Caudate nucleus (tissue), 63 donors: ENCODE measurements at places on chromosomes 16 and 17.

GRCh38 chr16:79261481-79261940 is 339.0 kb downstream of the MAF start:
- DNase-seq = peak; percentile 3

GRCh38 chr17:75633486-75634375 is 497 bp downstream of the SMIM5 start:
- DNase-seq = peak; percentile 83

- no peak for DNase-seq
Measured at GRCh38 chr17:8949061-8949661, 16.3 kb downstream of the PIK3R5 start.

GRCh38 chr17:50465171-50465570 is 3.5 kb downstream of the CHAD start:
- no peak for DNase-seq

DNA sequence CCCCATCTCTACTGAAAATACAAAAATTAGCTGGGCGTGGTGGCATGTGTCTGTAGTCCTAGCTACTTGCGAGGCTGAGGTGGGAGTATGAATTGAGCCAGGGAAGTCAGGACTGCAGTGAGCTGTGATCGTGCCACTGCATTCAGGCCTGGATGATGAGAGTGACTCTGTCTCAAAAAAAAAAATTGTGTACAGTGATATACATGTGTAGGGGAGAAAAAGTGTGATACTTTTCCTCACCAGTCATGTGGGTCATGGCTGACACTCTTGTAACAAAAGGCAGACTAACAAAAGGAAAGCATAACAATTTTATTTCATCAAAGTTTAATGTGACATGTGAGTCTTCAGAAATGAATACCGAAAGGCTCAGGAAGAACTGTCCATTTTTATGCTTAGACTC is 2.0 kb upstream of the ABCC12 start:
- no peak for DNase-seq

GRCh38 chr17:17666111-17666714 is 15.0 kb upstream of the RAI1 start:
- no peak for DNase-seq

DNA sequence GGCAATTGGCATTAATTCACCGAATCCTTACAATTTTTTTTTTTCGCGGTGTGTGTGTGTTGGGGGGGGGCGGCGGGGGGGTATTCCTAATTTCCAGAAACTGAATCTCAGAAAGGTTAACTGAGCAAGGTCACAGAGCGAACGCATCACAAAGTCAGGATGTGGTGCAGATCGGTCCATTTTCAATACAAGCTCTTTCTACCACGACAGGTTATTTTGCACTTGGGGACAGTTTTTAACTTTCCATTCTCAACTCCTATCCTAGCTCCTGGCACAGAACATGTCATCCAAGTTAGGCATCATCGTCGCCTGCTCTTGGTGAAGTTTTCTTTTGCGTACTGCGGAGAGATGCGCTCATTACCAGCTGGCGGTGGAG is 15.4 kb upstream of the ERN1 start:
- DNase-seq = no peak

GRCh38 chr16:8963010-8963820 is 491 bp downstream of the USP7 start:
- DNase-seq = no peak

DNA sequence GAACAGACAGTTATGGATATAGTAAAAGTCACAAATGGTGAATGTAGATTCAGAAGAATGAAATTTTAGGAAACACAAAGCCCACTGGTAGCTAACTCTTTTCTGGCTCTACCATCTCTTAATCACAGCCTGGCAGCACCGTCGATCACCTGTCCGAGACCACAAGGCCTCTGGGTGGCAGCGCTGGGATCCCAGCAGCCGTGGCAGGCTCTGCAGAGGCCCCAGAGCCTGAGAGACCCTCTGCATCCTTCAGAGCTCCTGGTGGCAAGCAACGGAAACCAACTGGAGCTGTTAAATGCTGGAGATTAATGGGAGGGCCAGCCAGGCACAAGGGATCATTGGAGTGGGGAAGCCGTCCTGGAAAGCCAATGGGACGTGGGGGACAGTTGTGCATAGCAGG is 26.3 kb downstream of the LAT start:
- DNase-seq = no peak

- peak; percentile 44 for DNase-seq
Measured at GRCh38 chr17:57085448-57086068, 512 bp downstream of the AKAP1 start.

DNA sequence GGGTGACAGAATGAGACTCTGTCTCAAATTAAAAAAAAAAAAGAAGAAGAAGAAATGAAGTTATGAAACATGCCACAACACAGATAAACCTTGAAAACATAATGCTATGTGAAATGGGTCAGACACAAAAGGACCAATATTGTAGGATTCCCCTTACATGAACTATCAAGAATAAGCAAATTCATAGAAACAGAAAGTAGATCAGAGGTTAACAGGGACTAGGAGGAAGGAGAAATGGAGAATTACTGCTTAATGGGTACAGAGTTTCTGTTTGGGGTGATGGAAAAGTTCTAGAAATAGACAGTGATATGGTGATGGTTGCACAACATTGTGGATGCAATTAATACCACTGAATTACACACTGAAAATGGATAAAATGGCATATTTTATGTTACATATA is 16.3 kb downstream of the RANBP10 start:
- DNase-seq = no peak

- no peak for DNase-seq
Measured at GRCh38 chr17:80212109-80212508, 8.0 kb downstream of the SGSH start.

GRCh38 chr17:36597226-36597625 is 4.2 kb upstream of the MRM1 start:
- no peak for DNase-seq

GRCh38 chr16:69106491-69107315 is 1.2 kb downstream of the HAS3 start:
- peak; percentile 18 for DNase-seq

GRCh38 chr17:6910987-6911603 is 79.6 kb upstream of the TEKT1 start:
- no peak for DNase-seq

DNA sequence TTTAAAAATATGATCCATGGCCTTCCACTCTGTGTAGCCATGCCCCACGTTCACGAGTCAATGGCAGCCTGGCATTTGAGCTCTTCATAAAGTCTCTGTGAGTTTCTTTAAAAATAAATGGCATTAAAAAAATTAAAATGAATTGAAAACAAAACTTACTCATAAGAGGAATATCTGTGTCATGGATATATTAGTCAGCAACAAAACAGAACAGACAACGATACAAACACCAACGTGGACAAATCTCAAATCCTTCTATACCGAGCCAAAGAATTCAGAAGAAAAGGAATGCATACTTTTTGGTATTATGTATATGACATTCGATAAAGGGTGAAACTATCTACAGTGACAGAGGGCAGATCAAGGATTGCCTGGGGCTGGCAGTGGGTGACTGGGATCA is 8.2 kb upstream of the CMIP start:
- DNase-seq = no peak

DNA sequence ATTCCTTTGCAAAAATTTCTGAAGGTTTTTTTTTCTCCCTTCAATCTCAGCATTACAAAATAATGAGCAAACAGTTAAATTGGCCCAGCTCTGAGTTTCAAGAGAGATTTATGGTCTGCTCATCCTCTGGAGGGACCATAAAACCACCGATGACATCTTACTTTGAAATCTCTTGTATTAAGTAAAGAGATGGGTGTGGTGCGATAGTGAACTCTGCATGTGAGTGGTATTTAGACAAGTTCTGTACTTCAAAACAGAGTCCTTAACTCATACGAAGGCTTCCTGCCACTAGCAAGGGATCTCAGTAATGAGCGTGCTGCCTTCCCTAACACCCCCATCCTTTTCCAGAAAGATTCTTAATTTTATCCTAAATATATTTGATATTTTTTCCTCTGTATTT is 2.1 kb downstream of the FAM20A start:
- DNase-seq = no peak

DNA sequence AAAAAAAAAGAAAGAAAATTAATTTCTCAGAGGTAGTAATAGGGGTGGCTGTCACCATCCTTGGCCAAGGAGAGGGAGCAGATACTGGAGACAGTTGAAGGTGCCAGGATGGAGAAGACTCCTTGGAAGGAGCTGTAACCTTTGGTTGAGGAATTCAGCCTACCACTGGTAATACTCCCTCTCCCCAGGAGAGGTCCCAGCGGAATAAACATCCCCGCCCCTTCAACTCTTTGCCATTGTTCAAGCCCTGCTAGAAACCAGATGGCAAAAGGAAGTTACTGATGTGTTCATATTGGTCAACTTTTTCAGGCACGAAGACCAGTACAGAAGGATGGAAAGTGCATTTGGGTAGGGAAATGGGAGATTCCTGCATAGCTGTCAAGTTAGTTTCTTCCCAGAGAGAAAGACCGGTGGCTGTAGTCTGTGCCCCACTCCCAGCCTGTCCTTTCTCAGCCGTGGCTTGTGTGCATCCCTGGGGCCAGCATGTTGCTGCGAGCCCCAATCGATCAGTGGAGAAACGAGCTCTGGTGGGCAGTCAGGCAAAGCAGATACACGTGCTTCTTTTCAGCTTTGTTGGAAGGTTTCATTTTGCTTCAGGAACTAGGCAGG is 612.1 kb downstream of the MAF start:
- no peak for DNase-seq

DNA sequence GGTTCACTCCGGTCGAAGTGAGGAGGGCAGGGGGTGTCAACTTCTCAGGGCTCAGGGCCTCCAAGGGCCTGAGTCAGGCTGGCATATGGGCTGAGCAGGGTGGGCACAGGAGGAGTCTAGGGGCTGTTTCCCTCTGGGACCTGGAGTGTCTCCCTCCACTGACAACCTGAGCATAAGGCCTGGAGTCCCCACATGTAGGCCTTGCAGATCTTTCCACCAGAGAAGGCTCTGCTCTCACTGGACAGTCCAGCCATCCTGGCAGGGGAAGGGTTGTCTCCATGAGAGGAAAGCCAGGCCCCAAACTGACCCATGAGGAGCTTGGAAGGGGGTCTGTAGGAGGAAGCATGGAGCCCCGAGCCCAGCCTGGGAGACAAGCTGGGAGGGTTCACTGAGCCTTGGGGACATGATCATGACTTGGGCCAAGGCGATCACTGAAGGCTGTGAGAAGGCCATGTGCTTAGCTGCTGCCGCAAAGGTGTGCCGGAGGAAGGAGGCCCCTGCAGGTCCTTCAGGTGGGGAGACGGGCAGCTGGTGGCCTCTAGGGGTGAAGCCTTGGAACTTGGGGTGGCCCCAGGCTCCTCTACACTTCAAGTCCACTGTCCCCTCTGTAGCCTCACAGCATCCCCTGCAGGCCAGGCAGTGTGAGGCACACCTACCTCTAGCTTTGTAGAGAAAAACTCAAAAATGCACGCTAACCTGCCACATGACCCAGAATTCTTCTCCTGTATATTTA is 9.9 kb downstream of the CMTM2 start:
- no peak for DNase-seq

- DNase-seq = no peak
Measured at GRCh38 chr17:72393553-72393952, 272.7 kb downstream of the SOX9 start.

DNA sequence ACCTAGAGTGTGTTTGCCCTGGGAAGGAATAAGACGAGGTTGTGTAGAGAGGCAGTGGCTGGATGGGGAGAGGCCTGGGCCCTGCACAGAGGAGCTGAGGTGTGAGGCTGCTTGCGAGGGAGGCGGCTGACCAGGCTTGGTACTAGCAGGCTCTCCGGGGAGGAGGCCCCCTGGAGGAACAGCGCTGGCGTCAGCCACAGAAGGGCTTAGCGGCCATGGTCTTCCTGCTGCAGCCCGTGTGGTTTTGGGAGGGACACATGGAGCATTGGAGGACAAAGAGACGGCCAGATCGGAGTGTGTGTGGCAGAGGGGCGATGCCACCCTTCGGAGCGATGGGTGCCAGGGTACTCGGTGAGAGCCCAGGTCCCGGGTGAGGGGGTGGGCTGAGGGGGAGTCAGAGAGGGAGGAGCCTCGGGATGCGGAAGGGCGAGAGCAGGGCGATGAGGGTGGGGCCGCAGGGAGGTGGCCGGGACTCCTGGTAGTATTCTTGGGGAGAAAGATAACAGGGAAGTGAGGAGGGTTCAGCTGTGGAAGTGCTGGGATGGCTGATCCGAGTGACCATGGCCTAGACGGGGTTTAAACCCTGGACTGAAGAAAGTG is 8.3 kb downstream of the BANP start:
- DNase-seq = no peak

GRCh38 chr17:40108970-40109824 is 8.8 kb upstream of the NR1D1 start:
- DNase-seq = no peak

GRCh38 chr16:83619381-83620150 is 188.2 kb upstream of the HSBP1 start:
- DNase-seq = no peak

- DNase-seq = no peak
Measured at GRCh38 chr17:76948301-76948700, 80.1 kb downstream of the MGAT5B start.

- DNase-seq = no peak
Measured at GRCh38 chr16:50741225-50741780, 583 bp upstream of the CYLD start.

DNA sequence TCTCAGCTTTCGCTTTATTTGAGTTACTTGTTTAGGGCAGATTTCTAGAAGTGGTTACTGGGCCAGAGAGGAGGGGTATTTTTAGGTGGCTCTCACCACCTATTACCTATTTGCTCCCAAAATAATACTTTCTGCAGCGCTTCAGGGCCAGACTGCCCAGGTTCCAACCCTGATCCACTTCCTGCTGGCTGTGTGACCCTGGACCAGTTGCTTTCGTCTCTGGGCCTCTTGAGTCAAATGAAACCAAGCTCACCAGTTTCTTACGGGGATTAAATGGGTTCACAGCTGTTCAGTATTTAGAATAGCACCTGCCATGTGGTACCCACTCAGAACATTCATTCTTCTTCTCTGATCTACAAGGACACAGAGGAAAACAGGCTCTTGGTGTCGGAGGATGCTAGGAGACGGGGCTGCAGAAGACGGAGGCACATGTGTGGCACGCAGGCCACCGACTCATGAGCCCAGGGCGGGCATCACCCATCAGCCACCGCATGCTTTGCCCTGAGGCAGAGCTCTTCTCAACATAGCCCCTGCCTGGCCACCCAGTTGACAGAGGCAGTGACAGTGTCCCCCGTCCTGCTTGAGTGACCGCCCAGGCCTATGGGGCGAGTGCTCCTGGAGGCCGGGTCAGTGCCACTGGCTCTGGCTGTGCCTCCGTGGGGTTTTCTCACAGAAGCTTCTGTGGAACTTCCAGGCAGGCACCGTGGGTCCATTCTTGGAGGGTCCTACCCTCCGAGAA is 149.0 kb upstream of the PLCG2 start:
- no peak for DNase-seq

GRCh38 chr17:16900288-16900882 is 71.5 kb downstream of the TNFRSF13B start:
- no peak for DNase-seq

- DNase-seq = no peak
Measured at GRCh38 chr16:66728804-66729203, 22.6 kb downstream of the DYNC1LI2 start.

GRCh38 chr16:73874324-73874723 is 422.3 kb upstream of the PSMD7 start:
- no peak for DNase-seq
